ENCODE measurements at places on chromosomes 16 and 17.
A peak's percentile ranks its signal among the peaks of the same experiment; 100 is the strongest.

GRCh38 chr17:66260688-66261087 is 31.5 kb upstream of the APOH start:
- no peak for DNase-seq

- peak; percentile 64 for DNase-seq
Measured at GRCh38 chr16:67673712-67674580, 7.3 kb downstream of the C16orf86 start.

- peak; percentile 64 for DNase-seq
Measured at GRCh38 chr17:8420041-8420934, 15.4 kb upstream of the NDEL1 start.

GRCh38 chr17:73068322-73069153 is 23.9 kb downstream of the SLC39A11 start:
- peak; percentile 75 for DNase-seq

- no peak for DNase-seq
Measured at GRCh38 chr16:86497551-86498021, 12.7 kb upstream of the FOXF1 start.

DNA sequence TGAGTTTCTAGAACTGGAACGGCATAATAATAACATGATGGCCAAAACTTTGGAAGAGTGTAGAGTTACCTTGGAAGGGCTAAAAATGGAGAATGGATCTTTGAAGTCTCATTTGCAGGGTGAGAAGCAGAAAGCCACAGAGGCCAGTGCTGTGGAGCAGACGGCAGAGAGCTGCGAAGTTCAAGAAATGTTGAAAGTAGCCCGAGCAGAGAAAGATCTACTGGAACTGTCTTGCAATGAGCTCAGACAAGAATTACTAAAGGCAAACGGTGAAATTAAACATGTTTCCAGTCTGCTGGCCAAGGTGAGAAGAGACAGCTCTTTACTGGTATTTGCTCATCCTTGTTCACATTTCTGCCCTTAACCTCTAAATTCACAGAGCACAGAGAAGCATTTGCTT is 196.4 kb downstream of the SPECC1 start:
- no peak for DNase-seq

GRCh38 chr17:31313982-31314781 is at the start of gene EVI2B:
Gene EVI2B (minus strand): TSS chr17:31314054. CDS start chr17:31305609, 8,445 bp downstream.
- peak; percentile 60 for DNase-seq

DNA sequence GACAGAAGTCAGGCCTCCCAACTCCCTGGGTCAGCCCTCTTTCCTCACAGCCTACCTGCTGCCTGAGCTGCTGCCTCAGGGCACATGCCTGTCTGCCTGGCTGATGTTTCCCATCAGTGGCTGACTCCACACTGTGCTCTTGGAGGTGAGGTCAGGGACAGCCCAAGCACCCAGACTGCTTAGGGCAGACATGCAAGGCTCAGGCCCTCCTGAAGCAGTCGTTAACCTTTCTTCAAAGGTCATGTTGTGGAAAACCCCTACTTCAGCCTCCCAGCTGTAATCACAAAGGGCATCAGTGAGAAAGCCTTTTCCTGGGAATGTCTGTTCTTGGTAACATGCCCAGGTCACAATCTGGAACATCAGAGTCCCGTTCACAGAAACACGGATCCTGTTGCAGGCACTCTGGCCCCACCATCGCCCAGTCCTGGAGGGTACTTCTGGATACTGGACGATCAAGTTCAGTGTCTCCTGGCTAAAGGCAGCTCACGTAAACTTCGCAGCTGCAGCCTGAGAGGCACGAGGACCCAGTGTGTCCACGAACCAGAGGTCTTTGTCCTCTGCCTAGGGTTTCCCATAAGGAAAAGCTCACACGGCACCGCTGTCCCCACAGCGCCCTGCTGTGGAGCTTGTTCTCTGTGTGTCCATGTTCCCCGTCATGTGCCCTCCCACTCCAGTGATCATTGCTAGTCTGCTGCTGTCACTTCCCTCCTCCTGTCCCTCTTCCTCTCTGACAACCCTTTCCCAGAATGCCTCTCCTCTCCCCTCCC is 54.9 kb downstream of the GNAO1 start:
- DNase-seq: no peak

- no peak for DNase-seq
Measured at GRCh38 chr16:59204589-59204988, 470.5 kb upstream of the GOT2 start.

- no peak for DNase-seq
Measured at GRCh38 chr17:81961087-81961511, at the start of gene NOTUM. Gene NOTUM (minus strand): TSS chr17:81961187. CDS start chr17:81960909, 278 bp downstream.

DNA sequence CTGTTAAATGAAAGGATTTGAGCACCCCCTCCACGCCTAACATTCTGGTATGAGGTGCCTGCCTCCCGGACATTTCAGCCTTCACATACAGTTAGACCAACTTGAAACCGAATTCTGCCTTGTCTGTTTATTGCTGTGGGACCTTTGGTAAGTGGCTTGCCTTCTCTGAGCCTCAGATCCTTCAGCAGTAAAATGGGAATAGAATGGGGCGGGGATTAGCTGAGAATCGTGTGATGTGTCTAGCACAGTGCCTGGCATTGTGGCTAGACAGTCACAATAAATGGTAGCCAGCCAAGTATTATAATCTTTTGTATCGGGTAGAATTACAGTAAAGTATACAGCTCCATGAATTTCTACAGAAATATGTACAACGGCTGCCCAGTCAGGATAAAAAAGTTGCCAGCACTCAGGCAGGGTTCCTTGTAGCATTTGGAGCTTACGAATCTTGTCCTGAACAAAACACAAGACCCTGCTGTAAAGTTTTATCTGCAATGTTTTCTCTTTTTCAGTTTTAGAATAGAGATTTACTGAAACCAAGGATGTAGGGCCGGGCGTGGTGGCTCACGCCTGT is 786 bp downstream of the TMC7 start:
- peak; percentile 66 for DNase-seq

DNA sequence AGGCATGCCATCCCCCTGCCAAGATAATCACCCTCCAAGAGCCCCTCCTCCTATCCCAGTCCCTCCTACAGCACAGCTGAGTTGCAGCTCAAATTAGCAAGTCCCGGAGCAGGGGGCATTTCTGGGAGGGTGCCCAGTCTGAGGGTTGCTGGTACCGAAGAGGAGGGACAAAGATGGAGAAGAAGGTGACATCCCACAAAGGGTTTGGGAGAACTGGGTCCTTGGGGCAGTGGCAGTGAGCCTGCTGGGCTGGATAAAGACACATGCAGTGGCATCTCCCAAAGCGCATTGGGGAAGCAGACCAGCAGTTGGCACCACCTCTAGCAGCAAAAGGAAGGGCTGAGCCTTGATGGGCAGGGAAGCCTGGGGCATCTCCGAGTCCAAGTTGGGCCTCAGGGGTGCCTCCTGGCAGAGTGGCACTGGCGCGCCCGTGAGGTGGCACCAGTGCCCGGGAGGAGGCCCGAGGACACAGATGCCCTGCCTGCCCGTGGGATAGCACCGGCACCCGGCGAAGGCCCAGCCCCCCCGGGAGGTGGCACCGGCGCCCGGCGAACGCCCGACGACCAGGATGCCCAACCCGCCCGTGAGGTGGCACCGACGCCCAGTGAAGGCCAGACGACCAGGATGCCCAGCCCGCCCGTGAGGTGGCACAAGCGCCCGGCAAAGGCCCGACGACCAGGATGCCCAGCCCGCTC is 622 bp downstream of the TOM1L2 start:
- peak; percentile 19 for DNase-seq

DNA sequence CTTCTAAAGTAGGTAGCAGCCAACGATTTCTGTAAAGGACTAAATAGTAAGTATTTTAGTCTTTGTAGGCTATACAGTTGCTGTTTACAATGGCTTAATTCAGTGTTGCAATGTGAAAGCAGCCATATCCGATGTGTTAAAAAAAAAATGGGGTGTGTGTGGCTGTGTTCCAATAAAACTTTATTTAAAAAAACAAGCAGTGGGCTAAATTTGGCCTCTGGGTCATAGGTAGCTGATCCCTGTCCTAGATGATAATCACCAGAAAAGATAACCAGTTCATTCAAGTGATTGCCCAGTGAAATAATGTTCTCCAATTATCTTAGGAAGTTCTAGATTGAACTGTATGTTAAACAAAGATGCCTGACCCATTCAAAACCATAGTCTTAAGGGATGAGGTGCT is 124.3 kb downstream of the MAP2K6 start:
- no peak for DNase-seq

DNA sequence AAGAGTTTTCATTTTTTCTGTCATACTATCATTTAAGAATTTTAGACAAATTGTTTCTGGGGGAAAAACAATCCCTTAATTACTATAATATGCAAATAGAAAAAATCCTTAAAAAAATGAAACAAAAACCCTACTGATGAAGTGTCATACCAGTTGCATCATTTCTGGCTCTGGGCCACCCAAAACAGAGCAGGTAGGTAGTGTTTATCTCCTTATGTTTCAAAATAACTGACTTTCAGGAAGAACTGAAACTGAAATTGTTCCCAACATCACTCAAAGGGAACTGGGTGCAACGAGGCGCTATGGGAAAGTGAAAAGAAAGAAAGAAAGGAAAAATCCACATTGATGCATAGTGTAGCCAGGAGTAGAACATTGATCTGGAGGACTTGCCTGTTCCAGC is 653.1 kb upstream of the SOX9 start:
- DNase-seq: no peak

DNA sequence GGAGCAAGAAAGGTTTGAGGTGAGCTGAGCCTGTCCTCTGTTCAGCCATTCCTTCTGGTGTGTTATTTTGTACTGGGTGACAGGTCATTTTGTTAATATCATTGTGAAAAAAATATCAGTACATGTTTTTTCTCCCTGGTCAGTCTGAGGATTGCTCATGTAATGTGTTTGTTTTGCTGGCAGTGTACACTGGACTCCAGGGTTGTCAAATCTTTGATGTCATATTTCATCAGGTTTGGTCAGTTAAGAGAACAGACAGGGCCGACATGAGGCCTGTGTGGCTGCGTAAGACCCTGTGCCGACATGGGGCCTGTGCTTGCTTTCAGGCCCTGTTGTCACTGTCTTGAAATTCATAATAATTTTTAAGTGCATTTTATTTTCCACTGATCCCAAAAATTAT is 22.5 kb downstream of the CLUAP1 start:
- no peak for DNase-seq

- DNase-seq: no peak
Measured at GRCh38 chr16:17448640-17449638, 21.8 kb downstream of the XYLT1 start.

GRCh38 chr16:88436796-88437195 is 16.3 kb upstream of the ZFPM1 start:
- no peak for DNase-seq

DNA sequence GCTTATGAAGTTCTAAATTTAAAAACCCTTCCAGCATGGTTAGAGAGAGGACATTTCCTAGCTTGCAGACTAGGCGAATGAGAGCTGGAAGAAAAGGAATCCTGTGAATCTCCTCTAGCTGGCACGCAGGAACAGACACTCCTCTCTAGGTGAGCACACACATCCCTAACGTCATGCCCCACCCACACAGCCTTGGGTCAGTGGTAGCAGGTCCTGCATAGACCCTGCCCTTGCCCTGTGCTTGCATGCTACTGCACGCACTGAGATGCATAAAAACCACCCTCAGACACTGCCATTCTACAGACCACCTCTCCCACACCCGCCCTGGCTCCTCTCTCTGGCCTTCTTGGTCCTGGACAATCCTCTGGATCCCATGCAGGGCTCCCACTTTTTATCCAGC is 23.5 kb downstream of the CES1 start:
- DNase-seq: no peak

GRCh38 chr17:50866261-50866949 is at the start of gene TOB1:
Gene TOB1 (minus strand): TSS chr17:50866354. CDS start chr17:50864017, 2,337 bp downstream.
- peak; percentile 99 for DNase-seq

DNA sequence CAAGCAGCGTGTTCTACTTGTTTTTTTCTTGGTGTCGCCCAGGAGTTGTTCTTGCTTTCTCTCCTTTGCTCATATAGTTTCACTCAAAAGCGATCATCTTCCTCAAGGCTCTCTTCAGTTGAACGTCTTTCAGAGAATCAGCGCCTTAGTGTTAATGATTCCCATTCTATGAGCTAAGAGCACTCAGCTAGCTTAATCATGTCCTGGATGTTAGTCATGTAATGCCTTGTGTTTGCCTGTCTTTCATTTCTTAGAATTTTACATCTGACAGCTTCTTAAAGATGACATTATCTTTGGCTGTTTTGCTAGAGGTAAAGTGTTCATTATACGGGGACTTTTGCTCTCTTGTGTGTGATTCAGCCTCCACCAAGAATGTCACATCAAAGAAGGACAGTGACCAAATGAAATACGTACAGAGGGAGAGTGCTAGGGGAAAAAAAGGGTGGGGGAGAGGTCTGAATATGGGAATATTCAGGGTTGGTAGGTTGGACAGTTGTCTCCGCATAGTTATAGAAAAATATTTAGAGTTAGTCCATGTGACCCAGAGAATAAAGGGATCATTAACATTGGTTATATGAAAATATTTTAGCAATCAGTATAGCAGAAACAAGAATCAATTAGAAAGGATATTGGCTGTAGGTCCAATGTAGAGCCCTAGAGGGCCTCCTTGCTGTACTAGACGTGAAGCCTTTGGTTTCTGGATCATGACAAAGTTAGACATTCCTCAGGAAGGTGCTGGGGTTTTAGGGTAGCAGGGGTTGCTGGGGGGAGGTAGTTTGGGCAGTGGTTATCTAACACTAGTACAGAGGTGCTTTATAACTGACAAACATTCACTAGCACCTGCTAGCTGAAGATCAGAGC is 31.9 kb upstream of the ANKFN1 start:
- DNase-seq: no peak

- DNase-seq: no peak
Measured at GRCh38 chr17:73013301-73013700, 79.2 kb downstream of the SLC39A11 start.

GRCh38 chr16:1945559-1946391 is 2.8 kb upstream of the MSRB1 start:
- DNase-seq: no peak

- DNase-seq: peak; percentile 65
Measured at GRCh38 chr16:30065943-30066760, 592 bp downstream of the ALDOA start.

GRCh38 chr17:50198026-50198669 is 3.3 kb downstream of the COL1A1 start:
- DNase-seq: peak; percentile 53
